ENCODE measurements at places on chromosomes 3 and 15.

DNA sequence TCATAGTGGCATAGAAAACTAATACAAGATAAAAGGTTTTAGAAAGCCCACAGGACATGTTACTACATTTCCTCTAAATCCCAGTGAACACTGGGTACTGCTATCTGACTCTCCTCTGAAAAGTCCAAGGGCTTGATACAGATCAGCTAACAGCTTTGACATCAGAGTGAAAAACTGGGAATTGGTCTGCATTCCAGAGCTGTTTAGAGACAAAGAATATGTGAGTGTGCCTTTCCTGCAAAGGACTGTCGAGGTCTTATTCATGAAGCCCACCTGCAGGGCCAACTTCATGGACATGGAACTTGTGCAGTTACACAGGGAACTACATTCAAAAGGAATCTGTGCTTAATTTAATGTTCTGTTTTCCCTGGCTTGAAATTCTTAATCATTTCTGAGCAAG lies 5.2 kb upstream of the TMCO5A start:
- no peak for DNase-seq

DNA sequence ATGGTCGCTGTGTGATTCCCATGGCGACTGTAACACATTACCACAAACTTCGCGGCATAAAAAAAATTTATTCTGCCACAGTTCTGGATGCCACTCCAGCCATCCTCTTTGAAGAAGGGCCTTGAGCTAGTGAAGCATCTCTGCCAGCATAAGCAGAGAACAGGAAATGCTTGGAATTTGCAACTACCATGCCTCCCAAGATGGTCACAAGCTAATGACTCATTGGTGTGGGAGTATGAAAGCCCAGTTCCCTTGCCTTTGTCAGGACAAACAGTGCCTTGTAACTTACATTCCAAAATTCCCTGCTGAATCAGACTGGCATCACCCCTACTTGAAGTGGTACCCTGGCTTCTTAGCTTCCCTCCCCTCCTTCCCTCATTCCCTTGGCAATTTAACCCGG lies 129.7 kb downstream of the PROS1 start:
- peak; percentile 82 for DNase-seq

DNA sequence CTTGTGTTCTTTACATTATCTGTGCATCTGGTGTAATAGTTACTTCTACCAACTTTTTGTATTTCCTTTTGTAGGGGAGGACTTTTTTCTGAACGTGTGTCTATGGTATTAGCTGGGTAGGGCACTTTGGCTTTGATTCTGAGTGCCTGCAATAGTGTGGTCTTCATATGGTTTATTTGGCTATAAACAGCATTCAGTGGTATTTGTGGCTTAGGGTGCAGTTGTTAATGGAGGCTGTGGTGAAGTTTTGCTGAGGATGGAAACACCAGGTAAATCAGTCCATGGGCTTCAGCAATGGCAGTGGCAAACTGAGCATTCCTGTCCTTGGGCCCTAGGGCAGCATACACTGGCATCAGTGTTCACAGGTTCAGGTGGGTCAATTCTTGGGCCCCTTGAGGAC lies 230.6 kb upstream of the CTNNB1 start:
- no peak for DNase-seq

DNA sequence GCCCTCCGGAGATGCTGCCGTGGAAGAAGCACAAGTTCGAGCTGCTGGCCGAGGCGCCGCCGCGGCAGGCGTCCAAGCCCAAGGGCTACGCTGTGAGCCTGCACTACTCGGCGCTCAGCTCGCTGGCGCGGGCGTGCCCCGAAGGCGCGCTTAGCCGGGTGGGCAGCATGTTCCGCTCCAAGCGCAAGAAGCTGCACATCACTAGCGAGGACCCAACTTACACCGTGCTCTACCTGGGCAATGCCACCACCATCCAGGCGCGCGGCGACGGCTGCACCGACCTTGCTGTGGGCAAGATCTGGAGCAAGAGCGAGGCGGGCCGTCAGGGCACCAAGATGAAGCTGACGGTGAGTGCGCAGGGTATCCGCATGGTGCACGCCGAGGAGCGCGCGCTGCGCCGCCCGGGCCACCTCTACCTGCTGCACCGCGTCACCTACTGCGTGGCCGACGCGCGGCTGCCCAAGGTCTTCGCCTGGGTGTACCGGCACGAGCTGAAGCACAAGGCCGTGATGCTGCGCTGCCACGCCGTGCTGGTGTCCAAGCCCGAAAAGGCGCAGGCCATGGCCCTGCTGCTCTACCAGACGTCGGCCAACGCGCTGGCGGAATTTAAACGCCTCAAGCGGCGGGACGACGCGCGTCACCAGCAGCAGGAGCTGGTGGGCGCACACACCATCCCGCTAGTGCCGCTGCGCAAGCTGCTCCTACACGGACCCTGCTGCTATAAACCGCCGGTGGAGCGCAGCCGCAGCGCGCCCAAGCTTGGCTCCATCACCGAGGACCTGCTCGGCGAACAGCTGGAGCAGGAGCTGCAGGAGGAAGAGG lies 1.3 kb downstream of the FAM43A start:
- DNase-seq, result no peak

- no peak for DNase-seq
Measured at GRCh38 chr3:127404221-127405009, 116.6 kb upstream of the PRR20G start.

- no peak for DNase-seq
Measured at GRCh38 chr3:73398084-73398483, 226.7 kb downstream of the PDZRN3 start.

DNA sequence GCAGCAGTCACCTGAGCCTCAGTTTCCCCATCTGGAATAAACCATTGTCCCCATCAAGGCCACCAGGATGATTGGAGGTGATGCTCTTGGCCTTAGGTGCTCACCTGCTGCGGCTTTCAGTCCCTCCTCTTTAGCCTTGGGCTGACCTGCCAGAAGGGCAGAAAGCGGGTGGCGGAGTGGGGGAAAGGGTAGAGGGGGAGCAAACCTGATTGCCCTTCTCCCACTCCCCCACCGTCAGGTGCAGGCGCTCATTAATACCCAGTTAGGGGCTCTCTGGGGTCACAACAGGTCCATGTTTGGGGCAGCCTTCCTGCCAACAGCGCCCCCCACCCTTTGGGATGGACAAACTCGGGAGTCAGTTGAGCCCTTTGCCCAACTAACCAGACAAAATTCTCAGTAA lies 50.5 kb downstream of the GRIP2 start:
- no peak for DNase-seq

DNA sequence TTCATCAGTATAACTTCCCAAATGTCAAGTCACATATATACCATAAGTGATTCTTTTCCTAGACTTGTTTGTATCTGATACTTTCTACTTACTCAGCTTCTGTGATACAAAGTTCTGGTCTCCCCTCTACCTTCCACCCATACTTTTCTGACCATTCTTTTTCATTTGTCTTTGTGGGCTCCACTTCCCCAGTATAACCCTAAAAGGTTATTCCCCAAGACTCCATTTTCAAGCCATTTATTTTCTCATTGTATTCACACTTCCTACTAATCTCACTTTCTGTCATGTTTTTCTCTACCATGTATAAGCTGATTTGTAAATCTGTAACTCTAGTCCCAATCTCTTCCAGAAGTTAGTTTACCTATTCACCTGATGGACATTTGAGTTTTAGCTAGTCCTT lies 34.0 kb downstream of the IQCB1 start:
- DNase-seq, result no peak

- no peak for DNase-seq
Measured at GRCh38 chr3:67028001-67028784, 30.1 kb downstream of the KBTBD8 start.

- DNase-seq, result no peak
Measured at GRCh38 chr3:15023249-15023648, 41.9 kb downstream of the MRPS25 start.

- peak; percentile 22 for DNase-seq
Measured at GRCh38 chr3:136621628-136622027, 130.6 kb downstream of the STAG1 start.

- no peak for DNase-seq
Measured at GRCh38 chr3:159974-160373, 36.6 kb upstream of the CHL1 start.

DNA sequence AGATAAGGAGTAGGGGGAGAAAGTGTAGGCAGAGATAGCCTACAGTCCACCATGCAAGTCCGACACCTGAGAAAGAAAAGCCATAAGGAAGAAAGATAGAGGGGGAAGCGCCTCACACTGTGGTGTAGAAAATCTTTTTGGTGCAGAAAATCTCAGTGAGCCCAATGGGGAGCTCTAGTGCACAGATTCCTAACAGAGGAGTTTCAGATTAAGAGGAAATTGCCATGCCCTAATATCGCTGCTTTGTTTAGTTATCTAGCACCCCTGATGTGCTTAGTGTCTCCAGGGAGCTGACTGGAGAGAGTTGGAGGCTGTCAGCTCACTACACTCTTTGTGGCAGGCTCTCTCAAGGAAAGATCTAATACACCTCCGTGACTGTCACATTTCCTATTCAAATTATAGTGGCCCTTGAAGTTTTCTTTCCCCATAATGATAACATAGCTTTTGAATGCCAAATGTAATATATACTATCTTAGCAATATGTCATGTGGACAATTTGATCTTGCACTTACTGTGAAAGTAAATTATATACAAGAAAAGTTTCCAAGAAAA lies 33.7 kb downstream of the CGGBP1 start:
- DNase-seq, result no peak

GRCh38 chr3:41405466-41405865 lies 206.2 kb downstream of the CTNNB1 start:
- no peak for DNase-seq

DNA sequence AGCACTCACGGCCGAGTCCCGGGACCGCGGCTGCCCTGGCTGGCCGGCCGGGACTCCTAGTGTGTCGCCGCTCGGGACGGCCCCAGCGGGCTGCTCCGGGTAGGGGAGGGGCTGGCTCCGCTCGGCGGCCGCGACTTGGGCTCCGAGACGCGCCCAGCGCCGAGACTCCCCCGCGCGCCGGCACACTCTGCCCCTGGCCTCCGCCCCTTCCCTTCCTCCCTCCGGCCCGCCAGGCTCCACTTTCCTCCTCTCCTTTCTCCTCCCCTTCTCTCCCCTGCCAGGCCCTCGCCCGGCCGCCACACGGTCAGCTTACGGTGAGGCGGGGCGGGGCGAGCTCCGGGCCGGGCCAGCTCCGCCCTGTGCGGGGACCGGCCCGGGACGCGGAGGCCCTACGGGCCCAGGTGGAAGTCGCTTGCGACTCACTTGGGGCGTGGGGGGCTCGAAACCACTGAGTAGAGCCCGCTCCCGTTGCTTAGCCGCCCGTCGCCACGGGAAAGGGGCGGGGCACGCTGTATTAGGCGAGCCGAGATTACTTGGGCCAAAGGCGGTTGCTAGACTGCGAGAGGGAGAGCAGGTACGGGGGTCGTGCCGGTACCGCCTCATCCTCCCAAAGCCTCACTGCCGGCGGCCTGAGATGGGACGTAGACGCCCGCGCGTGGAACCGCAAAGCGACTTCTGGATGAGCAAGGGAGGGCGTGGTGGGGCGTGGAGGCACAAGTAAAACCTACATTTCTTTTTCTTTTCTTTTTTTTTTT lies at the start of gene ITGB5:
ITGB5 (minus strand) TSS at position 189 of the 755 bp plus-strand sequence. CDS start 365 bp downstream, outside the sequence.
- DNase-seq, result peak; percentile 71

- DNase-seq, result no peak
Measured at GRCh38 chr3:54905261-54905888, 22.5 kb downstream of the LRTM1 start.

- no peak for DNase-seq
Measured at GRCh38 chr3:111801693-111802092, 57.4 kb upstream of the PHLDB2 start.

- peak; percentile 45 for DNase-seq
Measured at GRCh38 chr15:74866090-74866489, 7.1 kb downstream of the SCAMP2 start.

- DNase-seq, result no peak
Measured at GRCh38 chr15:28886431-28887338, 911 bp downstream of the APBA2 start.

DNA sequence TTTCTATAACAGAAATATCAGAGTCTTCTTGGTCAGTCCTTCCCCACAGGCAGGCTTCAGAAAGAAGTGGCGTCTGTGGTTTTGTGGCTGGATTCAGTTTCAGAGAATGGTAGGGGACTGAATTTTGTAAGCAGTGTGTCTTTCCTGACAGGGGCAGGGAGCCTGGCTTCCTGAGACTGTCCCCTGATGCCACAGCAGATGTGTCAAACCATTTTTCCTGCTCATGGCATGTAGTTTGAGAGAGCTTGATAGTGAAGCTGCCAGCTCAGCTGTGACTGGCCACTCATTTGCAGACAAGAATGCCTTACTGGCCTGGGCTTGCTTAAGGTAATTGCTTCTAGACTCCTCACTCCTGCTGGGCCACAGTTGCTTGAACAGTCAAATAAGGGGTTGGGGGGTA lies 26.4 kb downstream of the LARS2 start:
- no peak for DNase-seq

DNA sequence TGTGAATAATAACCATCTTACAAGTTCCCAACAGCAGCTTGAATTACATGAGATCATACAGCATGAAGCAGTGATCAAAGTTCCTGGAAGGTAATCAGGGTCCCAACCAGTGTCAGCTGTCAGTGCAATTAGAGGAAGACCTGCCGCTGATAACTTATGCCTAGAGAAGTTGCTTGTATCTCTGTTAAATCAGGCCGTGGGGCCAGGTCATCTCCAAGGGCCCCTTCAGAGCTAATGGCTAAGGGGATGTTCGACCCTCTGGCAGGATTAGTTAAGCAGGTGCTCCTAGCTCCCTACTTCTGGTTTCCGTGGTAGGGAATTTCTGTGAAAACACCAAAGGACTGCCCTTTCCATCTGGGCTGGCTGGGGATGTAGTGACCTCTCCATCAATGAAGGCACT lies 251.0 kb downstream of the FAM43A start:
- no peak for DNase-seq

DNA sequence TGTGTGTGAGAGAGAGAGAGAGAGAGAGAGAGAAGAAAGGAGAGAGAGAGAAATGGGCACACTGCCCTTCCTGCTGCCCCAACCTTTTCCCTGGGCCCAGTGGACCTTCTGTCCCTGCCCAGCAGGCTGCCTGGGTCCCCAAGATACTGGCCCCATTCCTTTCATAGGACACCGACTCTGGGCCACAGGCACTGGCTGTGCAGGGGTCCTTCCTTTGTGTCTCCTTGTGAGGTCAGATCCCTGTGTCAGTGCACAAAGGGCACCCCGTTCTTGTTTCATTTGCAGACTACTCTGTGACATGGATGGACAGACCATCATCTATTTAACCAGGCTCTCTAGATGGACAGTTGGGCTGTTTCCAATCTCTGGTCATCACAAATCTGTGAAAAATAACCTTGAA lies 21.3 kb upstream of the KLF13 start:
- DNase-seq, result no peak

GRCh38 chr3:143337387-143337786 lies 217.8 kb downstream of the CHST2 start:
- DNase-seq, result no peak
